Activated CD4-positive, alpha-beta T cell treated with anti-CD3 and anti-CD28 coated beads for 36 hours (primary cell): ENCODE measurements at places on chromosomes 11 and 22. TPM values are rescaled to one million over a fixed set of nuclear protein-coding genes. Genes with fewer than 3 reads are reported as not detected.

DNA sequence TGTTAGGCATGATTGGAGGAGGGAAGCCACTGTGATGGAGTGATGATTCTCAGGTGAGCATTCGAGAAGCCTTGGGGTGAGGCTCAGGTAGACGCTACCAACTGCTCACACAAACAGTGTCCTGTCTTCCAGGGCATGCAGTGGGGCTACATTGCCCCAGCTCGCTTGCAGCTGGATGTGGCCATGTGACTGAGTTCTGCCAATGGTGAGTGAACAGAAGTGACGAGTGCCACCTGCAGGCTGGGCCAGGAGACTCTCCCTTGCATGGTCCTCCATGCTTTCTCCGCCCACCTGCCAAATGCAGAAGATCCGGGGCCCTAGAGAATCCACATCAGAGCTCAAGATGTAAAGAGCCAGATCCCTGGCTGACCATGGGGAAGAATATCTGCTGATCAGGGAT lies 195.9 kb downstream of the BCR start:
- no peaks in the 10 kb centered on the region for H3K36me3 ChIP-seq
- peaks cover 3% of the 10 kb centered on the region for H3K27me3 ChIP-seq
- no peaks in the 10 kb centered on the region for H3K4me1 ChIP-seq
- no peak overlapping the region for H3K4me3 ChIP-seq
- H3K27ac ChIP-seq: no peak overlapping the region

- H3K36me3 ChIP-seq: no peaks in the 10 kb centered on the region
- H3K4me3 ChIP-seq: no peak overlapping the region
- no peaks in the 10 kb centered on the region for H3K4me1 ChIP-seq
- H3K27me3 ChIP-seq: no peaks in the 10 kb centered on the region
Measured at GRCh38 chr11:21323617-21324016, 654.2 kb downstream of the NELL1 start.

- no peaks in the 10 kb centered on the region for H3K36me3 ChIP-seq
- H3K27ac ChIP-seq: no peak overlapping the region
- H3K4me3 ChIP-seq: no peak overlapping the region
Measured at GRCh38 chr11:126654886-126655806, 299.7 kb downstream of the ST3GAL4 start.

The OR51B2 gene
- not detected for total RNA-seq

The PRDM11 gene
- 0.94 TPM for total RNA-seq
